PC-3 (cell line): ENCODE measurements at places on chromosomes 7 and 10. TPM values are rescaled to one million over a fixed set of nuclear protein-coding genes. Genes with fewer than 3 reads are reported as not detected.

The ASAH2B gene
- total RNA-seq, result 19.6 and 21.8 TPM in 2 replicates

The FAM204A gene
- 27.3 and 34.2 TPM in 2 replicates for total RNA-seq

The FKBP14 gene
- total RNA-seq, result 9.0 and 10.1 TPM in 2 replicates

The ACTL6B gene
- total RNA-seq, result not detected in 2 replicates

The PIP gene
- not detected in 2 replicates for total RNA-seq
